Thymus (tissue), 14 donors: ENCODE measurements at places on chromosomes 1 and 21. TPM values are rescaled to one million over a fixed set of nuclear protein-coding genes. Genes with fewer than 3 reads are reported as not detected.

Gene TACSTD2
- 132 TPM for polyA plus RNA-seq

Gene IL23R
- 0.14 TPM for polyA plus RNA-seq

Gene RIPK4
- polyA plus RNA-seq: 9.3 TPM

Gene INKA2
- polyA plus RNA-seq: 1.5 TPM

Gene SLC1A7
- polyA plus RNA-seq: 0.07 TPM

Gene OR10J1
- polyA plus RNA-seq: 0.05 TPM

Gene CNKSR1
- polyA plus RNA-seq: 9.5 TPM

Gene WDR47
- polyA plus RNA-seq: 7.8 TPM

Gene SLC37A1
- polyA plus RNA-seq: 9.2 TPM

Gene COL18A1
- polyA plus RNA-seq: 58.6 TPM
